ENCODE measurements at places on chromosomes 12 and 14.

DNA sequence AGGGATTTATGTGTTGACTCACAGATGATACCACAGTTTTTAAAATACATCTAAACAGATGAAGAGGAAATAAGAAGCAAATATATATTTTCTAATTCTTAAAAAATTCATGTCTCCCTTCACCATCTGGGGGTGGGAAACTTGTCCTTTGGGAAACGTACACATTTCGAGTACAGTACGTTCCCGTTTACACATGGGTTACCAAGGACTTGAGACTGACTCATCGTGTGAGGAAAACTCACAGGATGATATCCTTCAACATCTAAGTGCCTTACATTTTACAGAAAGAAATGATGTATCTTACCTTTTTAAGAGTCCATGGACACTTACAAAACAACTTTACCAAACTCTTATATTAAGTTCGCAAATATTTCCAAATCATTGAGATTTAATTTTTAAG, 16.0 kb upstream of the FBLN5 start:
- DNase-seq, result no peak

- peak; percentile 51 for DNase-seq
Observed at GRCh38 chr12:28568704-28569103, 378.4 kb downstream of the CCDC91 start.

DNA sequence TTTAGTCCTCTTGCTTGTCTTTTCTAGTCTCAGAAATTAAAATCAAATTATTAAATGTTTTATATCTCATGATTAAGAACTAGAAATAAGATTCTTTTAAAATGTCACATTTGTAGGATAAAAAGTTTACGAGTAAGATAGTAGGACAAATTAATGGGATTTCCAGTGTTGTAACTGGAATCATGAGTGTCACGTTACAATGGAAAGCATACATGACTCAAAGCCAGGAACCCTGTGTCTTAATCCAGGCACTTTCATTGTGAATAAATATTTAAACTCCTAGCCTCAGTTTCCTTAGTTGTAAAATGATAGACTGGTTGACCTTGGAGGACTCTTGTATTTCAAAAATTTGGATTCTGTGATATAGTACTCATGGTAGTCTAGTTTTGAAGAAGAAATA, 84.9 kb downstream of the MIA2 start:
- no peak for DNase-seq

GRCh38 chr12:123996581-123996980, 23.6 kb downstream of the ZNF664 start:
- peak; percentile 41 for DNase-seq

DNA sequence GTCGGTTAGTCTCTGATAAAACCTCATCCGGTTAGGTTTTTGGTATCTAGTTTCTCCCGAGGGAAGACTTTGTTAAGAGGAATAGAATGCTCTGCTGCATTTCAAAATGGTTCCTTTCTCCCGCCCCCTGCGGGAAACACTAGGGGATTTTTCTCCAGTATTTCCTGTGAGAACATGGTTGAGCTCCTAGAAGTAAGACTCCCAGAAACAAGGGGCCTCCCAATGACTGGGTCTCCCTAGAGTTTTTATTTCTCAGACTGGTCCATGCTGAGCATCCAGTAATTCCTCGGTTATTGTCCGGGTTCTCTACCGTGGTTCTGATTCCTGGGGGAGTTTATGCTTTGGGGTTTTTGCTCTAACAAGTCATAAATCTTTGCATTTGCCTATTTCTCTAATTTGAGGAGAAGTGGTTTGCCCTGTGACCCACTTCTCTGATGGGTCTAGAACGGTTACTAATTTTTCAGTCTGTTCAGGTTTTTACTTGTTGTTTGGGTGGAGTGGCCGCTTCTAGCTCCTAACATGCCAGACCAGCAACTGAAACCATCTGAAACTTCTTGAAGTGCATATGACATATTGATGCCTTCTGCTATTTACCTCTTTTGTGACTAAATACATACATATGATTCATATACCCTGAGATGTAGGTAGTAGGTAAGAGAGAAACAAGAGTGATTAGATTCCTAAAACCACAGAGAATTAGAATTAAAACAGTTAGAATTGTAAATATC, 25.1 kb downstream of the TESPA1 start:
- DNase-seq, result no peak

DNA sequence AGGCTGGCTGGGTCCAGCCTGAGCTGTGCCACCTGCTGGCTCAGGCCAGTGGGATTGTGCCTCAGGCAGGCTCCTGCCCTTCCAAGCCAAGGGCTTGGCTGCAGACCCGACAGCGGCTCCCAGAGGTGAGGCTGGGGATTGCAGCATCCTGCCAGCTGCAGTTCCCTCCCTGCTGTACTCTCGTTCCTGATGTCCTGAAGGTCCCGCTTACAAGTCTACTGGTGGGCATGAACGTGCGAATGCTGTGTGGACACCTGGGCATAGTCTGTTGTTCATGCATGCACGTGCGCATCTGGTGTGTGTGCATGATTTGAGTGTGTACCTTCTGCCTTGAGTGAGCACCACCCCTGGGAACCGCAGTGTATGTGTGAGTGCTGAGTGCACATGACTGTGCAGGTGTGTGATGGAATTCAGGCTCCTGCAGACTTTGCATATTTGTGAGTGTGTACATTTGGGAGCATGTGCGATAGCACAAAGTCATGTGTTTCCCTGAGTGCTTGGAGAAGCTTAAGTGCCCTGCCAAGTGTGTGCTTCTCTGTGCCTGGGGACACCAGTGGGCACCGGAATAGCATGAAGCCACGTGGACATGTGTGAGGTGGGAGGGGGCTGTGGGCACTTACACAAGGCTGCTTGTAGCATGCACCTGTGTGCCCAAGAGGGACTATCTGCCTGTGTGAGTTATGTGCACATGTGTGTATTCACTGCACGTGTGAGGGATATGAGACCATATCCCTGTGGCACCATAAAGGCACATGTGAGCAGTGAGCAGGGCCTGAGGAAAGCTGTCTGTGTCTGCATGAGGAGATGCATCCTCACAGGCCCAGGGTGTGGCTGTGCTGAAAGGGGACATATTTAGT, 19.3 kb upstream of the KRT7 start:
- peak; percentile 52 for DNase-seq

GRCh38 chr14:90341784-90342183, 10.0 kb upstream of the NRDE2 start:
- no peak for DNase-seq

GRCh38 chr14:64723691-64724577, 19.7 kb downstream of the PLEKHG3 start:
- peak; percentile 11 for DNase-seq

- no peak for DNase-seq
Observed at GRCh38 chr12:115657081-115658013, 620.1 kb downstream of the MED13L start.

DNA sequence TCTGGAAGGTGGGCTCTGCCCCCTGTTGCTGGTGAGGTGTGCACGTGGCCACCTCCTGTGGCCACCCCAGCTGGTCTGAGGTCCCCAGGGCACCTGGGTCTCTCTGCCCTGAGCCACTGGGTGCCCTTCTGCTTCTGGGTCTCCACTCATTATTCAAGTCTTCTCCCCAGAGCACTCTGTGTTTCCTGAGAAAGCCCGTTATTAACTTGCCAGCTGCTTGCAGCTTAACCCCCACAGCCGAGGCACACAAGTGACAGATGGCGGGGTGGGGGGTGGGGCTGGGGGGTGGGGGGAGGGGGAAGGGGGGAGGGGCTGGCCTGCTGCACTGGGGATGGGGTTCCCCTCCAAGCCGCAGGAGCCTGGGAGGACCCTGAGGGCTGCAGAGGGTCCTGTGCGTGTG, 40.5 kb downstream of the FBRSL1 start:
- no peak for DNase-seq

Data from SK-N-DZ (cell line).